Thoracic aorta (tissue), 2 donors: ENCODE measurements at places on chromosomes 7 and 10. TPM values are rescaled to one million over a fixed set of nuclear protein-coding genes. Genes with fewer than 3 reads are reported as not detected.
A peak's percentile ranks its signal among the peaks of the same experiment; 100 is the strongest.

Gene FAM200A
- total RNA-seq = 4.3 TPM

- no peak for DNase-seq
- H3K4me3 ChIP-seq = no peak overlapping the region
- H3K27me3 ChIP-seq = no peaks in the 10 kb centered on the region
- no peaks in the 10 kb centered on the region for H3K36me3 ChIP-seq
These were observed 35.3 kb upstream of the SLF2 start for GRCh38 chr10:100877461-100877850.

DNA sequence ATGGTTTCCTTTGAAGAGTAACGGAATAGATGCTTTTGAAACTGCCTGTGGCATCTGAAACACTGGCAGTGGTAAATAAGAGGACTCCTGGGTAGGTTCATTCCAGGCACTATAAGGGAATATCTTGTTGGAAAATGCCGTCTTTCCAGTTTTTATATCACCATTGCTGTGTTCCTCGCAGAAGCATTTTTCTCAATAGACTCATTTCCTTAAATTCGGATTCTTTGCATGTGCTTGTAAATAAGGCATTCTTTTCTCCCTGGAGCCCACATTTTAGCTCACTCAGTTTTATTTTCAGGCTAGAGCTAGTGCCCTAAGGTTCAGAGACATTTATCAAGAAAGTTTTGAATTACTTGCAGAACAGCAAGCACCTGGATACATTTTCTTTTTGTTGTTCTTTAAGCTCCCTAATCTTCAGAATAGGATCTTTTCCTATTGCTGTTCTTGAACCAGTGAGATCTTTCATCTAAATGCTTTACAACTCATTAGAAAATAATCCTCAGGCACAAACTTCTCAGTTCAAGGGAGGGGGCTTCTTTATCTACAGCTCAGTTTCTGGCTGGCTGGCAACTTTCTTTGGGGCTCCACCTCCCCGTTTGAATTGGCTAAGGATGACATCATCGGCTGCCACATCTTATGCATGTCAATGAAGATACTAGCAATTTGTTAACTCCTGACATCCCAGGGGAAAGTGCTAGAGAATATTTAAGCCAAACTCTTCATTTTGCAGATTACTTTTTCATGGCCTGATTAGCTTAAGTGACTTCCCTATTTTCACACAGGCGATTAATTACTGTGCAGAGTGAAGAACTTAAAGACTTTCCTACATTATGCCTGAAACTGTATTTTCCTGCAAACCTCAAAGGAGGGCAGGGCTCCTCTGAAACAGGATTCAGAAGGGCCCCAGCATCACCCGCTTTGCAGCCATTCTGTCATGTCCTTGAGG, 133.7 kb upstream of the RSU1 start:
- H3K4me1 ChIP-seq = peaks cover 3% of the 10 kb centered on the region
- DNase-seq = no peak
- H3K27me3 ChIP-seq = no peaks in the 10 kb centered on the region
- H3K4me3 ChIP-seq = no peak overlapping the region

DNA sequence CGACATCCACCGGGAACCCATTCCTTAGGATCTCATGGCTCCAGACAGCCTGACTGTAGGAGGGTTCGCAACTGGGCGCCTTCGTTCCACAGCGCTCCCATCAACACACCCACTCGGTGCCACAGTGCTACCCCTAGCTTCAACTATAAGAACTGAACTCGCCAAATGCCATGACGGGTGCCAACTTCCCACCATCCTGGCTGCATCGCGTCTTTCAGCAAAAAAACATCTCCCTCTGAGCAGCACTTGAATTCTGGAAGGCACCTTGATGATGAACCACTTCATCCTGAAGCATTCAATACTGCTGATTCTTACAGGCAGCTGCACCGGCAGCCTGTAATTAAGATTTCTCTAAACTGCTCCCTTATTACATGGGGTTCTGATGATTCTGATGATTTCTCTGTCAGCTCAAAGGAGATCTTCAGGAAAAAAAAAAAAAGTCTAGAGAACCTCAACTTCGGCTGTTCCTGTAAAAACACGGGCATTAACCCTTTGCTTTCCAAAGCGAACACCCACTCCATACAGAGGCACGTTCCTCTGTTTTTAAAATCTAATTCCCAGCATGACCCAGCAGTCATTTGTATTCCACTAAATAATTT, 1.3 kb downstream of the CYTH3 start:
- H3K4me3 ChIP-seq = peak overlapping the region; percentile 87
- H3K27me3 ChIP-seq = no peaks in the 10 kb centered on the region
- H3K4me1 ChIP-seq = peaks cover 28% of the 10 kb centered on the region

Gene LGI1
- total RNA-seq = not detected

DNA sequence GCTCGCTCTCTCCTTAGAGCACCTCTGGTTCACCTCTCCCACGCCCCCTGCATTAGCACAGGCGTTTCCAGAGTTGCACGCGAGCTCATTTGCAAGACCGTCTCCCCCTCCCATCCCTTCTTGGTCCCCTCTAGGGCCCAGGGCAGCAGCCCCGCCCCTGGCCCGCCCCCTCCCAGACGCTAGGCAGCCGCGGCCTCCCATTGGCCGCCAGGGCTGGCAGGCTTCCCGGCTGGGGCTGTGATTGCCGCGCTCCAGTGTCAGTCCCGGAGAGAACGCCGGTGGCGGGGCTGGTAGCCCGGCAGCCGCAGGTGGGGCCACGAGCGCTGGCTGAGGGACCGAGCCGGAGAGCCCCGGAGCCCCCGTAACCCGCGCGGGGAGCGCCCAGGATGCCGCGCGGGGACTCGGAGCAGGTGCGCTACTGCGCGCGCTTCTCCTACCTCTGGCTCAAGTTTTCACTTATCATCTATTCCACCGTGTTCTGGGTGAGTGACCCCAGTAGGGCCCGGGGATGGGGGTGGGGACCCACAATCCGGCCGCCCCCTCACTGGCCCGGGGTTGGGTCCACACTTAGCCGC, at the start of gene TSPAN15:
Gene TSPAN15 (plus strand): TSS at position 257 of the 575 bp plus-strand sequence. CDS start 130 bp downstream, at position 387.
- peak within 1 kb of the TSS; percentile 80 for H3K4me3 ChIP-seq
- no peak within 1 kb of the TSS for H3K27ac ChIP-seq
- no peaks in the 10 kb centered on the region for H3K27me3 ChIP-seq
- H3K36me3 ChIP-seq = no peaks in the 10 kb centered on the region

Gene NAT16
- not detected for total RNA-seq

- no peaks in the 10 kb centered on the region for H3K27me3 ChIP-seq
- DNase-seq = no peak
- no peak overlapping the region for H3K27ac ChIP-seq
- H3K4me3 ChIP-seq = no peak overlapping the region
These were observed 919.4 kb upstream of the LRRTM3 start for GRCh38 chr10:66006411-66006810.

GRCh38 chr7:135768064-135768463, 19.5 kb upstream of the FAM180A start:
- H3K4me3 ChIP-seq = no peak overlapping the region
- DNase-seq = no peak
- no peaks in the 10 kb centered on the region for H3K27me3 ChIP-seq
- no peaks in the 10 kb centered on the region for H3K36me3 ChIP-seq
- H3K27ac ChIP-seq = peak overlapping the region; percentile 77
- H3K4me1 ChIP-seq = peaks cover 22% of the 10 kb centered on the region

GRCh38 chr10:76302481-76302880, 871.1 kb downstream of the LRMDA start:
- peaks cover 2% of the 10 kb centered on the region for H3K4me1 ChIP-seq
- no peaks in the 10 kb centered on the region for H3K27me3 ChIP-seq
- H3K4me3 ChIP-seq = no peak overlapping the region
- H3K36me3 ChIP-seq = no peaks in the 10 kb centered on the region
- no peak overlapping the region for H3K27ac ChIP-seq

GRCh38 chr7:25619381-25619780, 391.1 kb upstream of the NPVF start:
- no peak overlapping the region for H3K4me3 ChIP-seq
- peaks cover 46% of the 10 kb centered on the region for H3K4me1 ChIP-seq
- H3K36me3 ChIP-seq = no peaks in the 10 kb centered on the region
- H3K27ac ChIP-seq = peak overlapping the region; percentile 53
- no peaks in the 10 kb centered on the region for H3K27me3 ChIP-seq

GRCh38 chr10:95266674-95267095, 24.1 kb downstream of the PDLIM1 start:
- peak overlapping the region; percentile 89 for H3K27ac ChIP-seq
- no peaks in the 10 kb centered on the region for H3K27me3 ChIP-seq
- DNase-seq = no peak

- H3K4me1 ChIP-seq = peaks cover 13% of the 10 kb centered on the region
- no peak for DNase-seq
- H3K27me3 ChIP-seq = no peaks in the 10 kb centered on the region
- H3K27ac ChIP-seq = peak overlapping the region; percentile 87
These were observed 513 bp downstream of the HOXA7 start for GRCh38 chr7:27155816-27156507.

DNA sequence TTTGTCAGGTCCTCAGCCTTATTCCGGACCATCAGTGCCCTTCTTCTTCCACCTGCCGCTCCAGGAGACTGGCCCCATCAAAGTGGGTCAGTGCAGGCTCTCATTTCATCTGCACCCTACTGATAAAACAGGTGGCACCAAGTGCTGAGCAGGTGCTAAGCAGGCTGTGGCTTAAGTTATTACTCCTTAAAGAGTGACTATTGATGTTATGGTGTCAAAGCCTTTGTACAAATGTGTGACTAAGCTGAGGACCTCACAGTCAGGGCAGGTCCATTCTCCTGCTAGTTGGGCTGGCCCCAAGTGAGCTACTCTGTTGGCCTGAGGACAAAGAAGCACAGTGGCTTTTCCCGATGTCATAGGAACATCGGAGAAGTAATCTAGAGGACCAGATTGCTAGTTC, 11.2 kb upstream of the CALD1 start:
- DNase-seq = no peak
- H3K36me3 ChIP-seq = no peaks in the 10 kb centered on the region
- H3K27me3 ChIP-seq = no peaks in the 10 kb centered on the region
- peaks cover 49% of the 10 kb centered on the region for H3K4me1 ChIP-seq
- H3K4me3 ChIP-seq = no peak overlapping the region
- H3K27ac ChIP-seq = peak overlapping the region; percentile 84

DNA sequence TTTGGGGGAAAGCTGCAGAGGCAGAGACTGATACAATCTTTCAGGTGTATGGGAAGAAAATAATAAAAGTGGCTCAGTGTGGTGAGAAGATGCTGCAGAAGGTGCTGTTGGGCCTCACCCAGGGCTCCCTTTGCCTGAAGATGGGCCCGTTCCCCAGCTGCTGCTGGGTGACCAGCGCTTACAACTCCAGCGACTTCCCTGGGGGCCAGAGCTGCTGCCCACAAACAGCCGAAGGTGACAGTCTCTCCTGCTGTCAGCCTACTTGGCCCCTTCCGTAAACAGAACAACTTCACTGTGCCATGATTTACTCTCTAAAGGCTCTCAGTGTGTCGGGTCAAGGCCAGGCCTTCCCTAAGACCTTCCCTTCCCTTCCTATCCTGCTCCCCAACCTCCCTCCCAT, 93.6 kb upstream of the PCBD1 start:
- no peaks in the 10 kb centered on the region for H3K27me3 ChIP-seq
- no peak for DNase-seq
- no peaks in the 10 kb centered on the region for H3K4me1 ChIP-seq
- no peaks in the 10 kb centered on the region for H3K36me3 ChIP-seq
- no peak overlapping the region for H3K27ac ChIP-seq

DNA sequence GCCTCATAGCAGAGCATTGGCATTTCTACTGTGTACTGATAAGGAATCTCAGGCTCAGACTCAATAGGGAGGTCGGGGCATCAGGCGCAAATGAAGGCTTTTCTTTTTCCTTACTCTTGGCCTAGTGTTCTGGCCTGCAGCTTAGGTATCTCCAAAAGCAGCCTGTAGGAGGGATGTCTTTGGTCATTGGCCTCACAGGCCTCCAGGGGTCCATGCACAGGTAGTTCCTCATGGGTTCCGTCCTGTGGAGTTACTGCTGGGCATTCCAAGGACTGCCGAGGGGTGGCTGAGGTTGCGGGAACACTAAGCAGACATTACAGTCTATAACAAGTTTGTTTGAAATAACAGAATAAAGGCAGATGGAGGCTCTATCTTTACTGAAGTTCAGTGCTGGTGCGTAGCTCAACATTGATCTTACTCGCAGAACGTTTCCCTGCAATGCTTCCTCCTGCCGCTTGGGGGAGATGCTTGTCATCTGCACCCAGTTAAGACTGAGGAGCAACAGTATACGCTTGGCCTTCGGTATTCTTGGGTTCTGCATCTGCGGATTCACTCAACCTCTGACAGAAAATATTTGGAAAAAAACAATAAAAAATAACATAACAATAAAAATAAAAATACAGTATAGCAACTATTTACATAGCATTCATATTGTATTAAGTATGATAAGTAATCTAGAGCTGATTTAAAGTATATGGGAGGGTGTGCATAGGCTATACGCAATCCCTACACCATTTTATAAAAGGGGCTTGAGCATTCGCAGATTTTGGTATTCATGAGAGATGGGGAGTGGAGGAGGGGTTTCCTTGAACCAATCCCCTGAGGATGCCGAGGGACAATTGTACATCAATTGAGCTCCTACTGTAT, 58.9 kb downstream of the SH2D4B start:
- DNase-seq = no peak
- H3K4me1 ChIP-seq = no peaks in the 10 kb centered on the region
- no peaks in the 10 kb centered on the region for H3K27me3 ChIP-seq
- H3K4me3 ChIP-seq = no peak overlapping the region
- no peak overlapping the region for H3K27ac ChIP-seq
